NCI-H1105 treated with DMSO at 0.1 percent for 48 hours (cell line): ENCODE measurements at places on chromosomes 5 and 9.

- DNase-seq, result no peak
Measured at GRCh38 chr5:67680099-67680498, 483.5 kb upstream of the CD180 start.

GRCh38 chr5:38642189-38642911 lies 85.9 kb upstream of the LIFR start:
- no peak for DNase-seq

GRCh38 chr5:75192804-75193203 lies 43.9 kb downstream of the ANKRD31 start:
- DNase-seq, result no peak

DNA sequence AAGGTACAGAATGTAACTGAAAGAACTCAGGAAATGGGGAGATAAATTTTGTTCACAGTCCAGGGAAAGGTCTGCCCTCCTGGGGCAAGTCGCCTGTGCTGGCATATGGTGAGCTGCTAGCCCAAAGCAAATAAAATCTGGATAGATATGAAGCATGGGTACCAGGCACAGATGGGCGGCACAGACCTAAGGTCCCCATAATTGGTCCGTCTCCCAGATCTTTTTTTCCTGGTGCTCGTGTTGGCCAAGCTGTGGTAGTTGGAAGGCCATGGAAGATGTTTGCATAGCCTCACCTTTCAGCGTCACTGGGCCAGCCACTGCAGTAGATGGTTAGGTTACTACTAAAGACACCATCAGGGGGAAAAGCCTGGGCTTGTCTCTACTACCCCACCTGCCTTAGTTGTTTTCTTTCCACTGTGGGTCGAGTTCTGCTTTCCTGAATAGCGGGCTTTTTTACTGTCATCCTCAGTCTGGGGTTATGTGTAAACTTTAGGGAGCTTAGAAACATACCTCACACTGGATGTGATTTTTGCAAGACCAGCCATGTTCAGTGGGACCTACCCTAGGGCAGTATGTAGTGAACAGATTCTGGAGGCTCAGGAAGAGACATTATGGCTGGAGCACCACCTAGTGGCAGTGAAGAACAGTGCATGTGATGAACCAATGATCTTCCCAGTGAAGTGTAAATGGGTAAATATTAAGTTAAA lies 24.2 kb upstream of the GLRX start:
- peak; percentile 23 for DNase-seq

DNA sequence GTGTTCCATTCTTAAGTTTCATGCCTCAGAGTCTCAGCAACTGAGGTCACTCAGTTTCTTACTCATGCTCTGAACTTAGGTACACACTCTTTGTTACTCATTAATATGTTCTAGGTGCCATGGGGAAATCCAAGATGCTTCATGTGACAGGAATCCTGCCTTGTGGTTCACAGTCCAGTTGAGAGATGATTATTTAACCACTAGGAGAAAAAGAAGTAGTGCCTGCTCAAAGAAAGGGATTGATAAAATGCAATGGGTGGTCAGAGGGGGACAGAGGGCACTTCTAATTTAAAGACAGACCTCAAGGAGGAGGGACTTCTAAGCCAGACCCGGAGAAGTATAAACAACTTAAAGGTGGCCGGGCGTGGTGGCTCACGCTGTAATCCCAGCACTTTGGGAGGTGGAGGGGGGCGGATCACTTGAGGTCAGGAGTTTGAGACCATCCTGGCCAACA lies 69.0 kb downstream of the UGCG start:
- no peak for DNase-seq

DNA sequence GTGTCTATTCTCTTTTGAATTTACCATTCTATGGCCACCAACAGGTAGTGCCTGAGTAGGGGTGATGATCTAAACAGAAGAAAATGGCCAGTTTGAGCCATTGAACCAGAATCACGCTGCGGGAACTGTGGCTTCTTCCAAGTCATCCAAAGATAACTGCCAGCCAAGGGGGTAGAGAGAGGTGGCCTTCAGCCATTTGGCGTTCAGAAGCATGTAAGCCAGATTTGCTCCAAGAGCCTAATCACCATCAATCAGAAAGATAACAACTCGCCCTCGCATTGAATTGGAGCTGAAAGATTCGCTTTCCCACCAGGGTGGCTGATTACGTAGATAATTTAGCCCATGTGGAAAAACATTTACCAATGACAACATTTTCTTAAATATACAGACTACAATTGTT lies 1302.7 kb upstream of the DMAC1 start:
- no peak for DNase-seq

DNA sequence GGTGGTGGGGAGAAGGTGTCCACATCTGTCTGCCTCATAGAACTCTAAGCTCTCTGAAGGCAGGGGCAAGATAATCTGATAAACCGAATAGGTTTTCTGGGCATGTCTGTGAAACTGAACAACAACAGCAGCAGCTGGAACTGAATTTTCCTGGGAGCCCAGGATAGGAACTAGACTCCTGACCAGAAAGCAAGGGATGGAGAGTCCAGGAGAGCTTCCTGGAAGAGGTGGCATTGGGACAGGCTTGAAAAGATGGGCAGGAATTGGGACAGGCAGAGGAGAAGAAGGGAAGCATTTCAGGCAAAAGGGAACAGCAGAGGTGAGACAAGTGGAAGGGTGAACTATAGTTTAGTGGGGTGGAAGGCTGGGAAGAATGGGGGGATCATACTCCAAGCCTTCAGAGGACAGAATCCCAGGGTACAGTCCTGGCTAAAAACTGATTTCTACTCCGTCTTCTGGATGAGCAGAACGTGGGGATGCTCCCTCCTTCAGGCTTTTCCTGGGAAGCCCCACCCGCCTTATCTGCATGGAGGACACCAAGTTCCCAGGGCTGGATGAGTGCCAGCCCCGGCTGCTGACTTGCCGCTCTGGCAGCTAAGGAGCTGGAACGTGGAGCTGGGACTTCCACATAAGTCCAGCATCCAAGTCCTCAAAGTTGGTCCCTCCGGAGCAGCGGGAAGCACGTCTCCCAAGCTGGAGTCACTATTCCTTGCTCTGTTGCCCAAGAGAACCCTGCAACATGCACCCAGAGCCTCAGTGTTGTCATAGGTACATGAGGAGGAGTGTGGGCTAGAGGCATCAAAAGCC lies 13.9 kb upstream of the KIF12 start:
- DNase-seq, result no peak

GRCh38 chr5:150589862-150590601 lies 50.4 kb upstream of the SYNPO start:
- no peak for DNase-seq

- DNase-seq, result no peak
Measured at GRCh38 chr5:53335115-53335514, 145.3 kb upstream of the FST start.

- no peak for DNase-seq
Measured at GRCh38 chr9:2138646-2139045, 123.5 kb downstream of the SMARCA2 start.

GRCh38 chr5:9596171-9596780 lies 33.9 kb downstream of the TAS2R1 start:
- no peak for DNase-seq

DNA sequence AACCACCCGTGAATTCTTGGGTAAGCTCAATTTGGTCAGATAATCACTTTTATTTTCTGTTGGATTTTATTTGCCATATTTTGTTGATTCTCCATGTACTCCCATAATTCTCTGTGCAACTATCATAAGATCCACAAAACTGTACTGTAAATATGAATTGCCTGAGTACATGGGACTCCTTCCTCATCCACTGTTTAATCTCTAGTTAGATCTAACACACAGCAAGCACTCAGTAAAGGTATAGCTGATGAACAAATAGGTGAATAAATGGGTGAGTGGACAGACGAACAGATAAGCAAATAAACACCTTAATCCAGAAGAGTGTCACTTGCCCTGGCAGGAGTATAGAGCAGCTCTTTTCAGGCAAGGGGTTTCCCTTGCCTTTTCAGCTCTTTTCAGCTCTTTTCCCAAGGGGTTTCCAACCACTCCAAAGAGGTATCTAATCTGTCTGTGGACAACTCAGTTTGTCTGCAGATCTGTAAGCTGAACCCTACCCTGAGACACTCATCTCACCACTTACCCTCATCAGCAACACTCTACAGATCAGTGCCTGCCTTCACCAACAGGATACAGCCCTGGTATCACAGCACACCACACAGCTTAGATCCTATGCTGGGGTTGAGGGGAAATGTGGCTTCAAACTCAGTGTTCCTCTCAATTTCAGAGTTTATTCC lies 51.2 kb downstream of the SIL1 start:
- DNase-seq, result no peak

DNA sequence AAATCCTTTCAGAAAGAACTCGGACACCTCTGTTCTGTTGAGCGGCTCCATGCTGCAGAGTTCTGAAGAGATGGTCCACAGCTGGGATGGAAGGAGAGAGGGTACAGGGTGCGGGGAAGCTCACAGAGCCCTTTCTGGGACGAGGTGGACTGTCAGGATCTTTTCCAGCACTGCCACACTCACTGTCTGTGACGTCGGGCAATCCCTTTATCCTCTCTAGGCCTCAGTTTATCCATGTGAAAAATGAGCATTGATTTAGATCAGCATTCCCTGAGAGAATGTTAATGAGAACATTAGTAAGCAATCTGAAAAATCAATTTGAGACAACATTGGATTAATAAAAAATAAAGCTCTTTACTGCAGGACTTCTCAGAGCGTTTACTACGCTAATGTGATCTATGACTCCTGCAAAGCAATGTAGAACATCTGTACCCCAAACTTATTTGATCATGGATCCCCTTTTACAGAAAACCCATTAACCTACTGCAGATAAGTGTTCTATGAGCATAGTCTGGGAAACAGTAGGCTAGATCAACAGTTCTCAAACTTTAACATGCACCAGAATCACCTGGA lies at the start of gene OR13J1:
Gene OR13J1 (minus strand): TSS at position 51 of the 573 bp plus-strand sequence. CDS start 0 bp downstream, at position 51.
- no peak for DNase-seq

GRCh38 chr5:74337984-74338310 lies 302.6 kb downstream of the ENC1 start:
- DNase-seq, result no peak

DNA sequence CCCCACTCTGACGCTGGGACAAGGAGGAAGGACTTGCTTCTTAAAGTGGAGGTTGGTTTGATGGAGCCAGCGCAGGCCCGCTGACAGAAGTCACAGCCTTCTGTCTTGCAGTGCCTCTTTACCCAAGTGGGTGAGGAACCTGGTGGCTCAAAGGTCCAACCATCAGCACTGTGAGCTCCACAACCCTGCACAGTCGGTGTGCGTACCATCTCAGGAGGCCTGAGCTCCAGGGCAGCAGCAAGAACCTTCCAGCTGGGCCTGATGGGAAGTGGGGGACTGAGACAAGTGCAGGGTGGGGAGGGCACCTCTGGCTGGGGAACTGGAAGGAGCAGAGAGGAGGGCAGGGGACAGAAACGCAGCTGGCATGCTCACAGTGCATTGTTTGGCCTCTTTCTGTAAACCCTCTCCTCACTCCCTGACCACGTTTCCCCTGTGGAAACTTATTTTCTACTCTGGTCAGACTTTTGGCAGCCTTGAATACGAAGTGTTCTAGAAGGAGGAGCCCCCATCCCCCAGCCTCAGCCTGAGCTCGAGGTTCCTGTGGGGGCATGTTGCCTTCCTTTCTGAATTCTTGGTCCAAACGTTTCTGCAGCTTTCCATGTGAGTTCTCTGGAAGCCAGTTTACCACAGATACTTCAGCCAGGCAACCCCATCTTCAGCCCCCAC lies 178.5 kb upstream of the PITX1 start:
- DNase-seq, result no peak

DNA sequence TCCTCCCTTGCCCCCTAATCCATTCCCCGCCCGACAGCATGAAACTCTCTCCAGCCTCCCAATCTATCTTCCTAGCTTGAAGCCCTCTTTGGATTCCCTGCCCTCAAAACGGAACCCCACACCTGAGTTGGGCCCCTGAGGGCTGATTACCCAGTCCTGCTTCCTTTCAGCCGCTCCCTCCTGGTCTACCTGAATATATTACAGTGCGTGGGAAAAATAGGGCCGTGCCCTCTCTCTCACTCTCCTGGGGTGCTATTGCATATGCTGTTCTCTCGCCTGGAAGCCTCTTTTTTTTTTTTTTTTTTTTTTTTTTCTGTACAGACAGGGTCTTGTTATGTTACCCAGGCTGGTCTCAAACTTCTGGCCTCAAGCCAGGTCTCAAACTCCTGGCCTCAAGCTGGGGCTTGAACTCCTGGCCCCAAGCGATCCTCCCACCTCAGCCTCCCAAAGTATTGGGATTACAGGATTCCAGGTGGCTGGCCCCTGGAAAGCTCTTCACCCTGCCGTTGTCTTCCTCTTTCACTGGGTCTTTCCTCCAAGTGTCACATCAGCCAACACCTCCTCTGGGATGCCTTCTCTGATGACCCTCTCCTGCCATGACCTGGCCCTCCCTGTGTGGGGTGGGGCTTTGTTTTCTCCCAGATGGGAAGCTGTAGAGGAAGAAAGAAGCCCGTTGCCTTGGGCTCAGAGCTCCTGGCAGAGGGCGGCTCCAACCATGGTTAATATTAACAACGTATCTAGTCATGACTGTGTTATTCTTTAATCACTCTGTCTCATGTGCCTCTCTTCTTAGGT lies 8.2 kb downstream of the DNM1 start:
- no peak for DNase-seq

- DNase-seq, result peak; percentile 4
Measured at GRCh38 chr5:156444753-156445291, 117.9 kb downstream of the SGCD start.

DNA sequence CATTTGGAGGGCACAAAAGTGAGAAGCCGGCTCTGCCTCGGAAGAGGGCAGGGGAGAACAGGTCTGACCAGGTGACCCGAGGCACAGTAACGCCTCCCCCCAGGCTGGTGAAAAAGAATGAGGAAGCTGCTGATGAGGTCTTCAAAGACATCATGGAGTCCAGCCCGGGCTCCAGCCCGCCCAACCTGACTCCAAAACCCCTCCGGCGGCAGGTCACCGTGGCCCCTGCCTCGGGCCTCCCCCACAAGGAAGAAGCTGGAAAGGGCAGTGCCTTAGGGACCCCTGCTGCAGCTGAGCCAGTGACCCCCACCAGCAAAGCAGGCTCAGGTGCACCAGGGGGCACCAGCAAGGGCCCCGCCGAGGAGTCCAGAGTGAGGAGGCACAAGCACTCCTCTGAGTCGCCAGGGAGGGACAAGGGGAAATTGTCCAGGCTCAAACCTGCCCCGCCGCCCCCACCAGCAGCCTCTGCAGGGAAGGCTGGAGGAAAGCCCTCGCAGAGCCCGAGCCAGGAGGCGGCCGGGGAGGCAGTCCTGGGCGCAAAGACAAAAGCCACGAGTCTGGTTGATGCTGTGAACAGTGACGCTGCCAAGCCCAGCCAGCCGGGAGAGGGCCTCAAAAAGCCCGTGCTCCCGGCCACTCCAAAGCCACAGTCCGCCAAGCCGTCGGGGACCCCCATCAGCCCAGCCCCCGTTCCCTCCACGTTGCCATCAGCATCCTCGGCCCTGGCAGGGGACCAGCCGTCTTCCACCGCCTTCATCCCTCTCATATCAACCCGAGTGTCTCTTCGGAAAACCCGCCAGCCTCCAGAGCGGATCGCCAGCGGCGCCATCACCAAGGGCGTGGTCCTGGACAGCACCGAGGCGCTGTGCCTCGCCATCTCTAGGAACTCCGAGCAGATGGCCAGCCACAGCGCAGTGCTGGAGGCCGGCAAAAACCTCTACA lies 11.8 kb downstream of the QRFP start:
- DNase-seq, result no peak

DNA sequence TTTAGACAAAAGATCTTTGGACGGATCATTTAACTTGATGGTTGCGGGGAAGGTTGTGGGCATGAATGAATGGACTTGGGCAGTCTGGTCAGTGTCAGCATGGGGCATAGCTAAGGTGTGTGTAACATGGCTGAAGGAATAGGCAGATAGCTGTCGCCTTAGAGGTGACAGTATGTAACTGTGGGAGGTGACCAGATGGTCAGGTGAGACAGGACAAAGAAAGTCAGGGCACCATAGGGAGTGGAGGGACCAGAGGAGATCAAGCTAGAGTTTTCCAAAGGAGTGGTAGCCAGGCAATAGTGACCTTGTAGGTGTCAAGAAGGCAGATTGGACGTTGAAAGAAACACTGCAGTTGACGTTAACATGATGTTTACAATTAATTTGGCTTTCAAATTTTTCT lies 43.1 kb downstream of the MARCHF6 start:
- DNase-seq, result no peak
